ENCODE measurements at places on chromosomes 3 and 15.

DNA sequence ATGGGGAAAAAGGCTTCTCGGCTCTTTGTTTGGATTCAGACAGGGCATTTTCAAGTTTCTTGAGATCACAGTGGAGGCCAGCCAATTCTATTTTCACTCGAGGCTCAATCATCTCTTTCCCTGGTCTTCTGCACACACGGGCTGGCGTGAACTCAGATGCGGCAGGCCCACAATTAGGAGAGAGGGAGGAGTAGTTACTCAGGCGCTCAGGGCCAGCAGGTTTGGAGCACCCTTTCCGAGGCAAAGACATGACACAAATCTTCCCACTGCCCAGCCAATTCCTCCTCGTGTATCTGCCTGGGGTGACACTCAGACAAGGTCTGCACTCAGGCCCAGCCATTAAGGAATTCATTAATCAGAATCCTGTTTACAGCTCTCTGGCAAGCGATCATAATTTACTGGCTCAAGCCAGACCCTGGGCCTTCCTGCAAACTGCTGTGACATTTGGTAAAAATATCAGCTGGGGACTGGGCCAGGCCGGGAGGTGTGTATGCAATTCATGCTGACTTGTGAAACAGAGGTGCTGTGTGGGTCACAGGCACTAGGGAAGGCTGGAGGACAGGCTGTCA, 68.1 kb upstream of the TLE3 start:
- no peak for DNase-seq

GRCh38 chr15:66912001-66912400, 153.4 kb upstream of the SMAD3 start:
- DNase-seq, result no peak

DNA sequence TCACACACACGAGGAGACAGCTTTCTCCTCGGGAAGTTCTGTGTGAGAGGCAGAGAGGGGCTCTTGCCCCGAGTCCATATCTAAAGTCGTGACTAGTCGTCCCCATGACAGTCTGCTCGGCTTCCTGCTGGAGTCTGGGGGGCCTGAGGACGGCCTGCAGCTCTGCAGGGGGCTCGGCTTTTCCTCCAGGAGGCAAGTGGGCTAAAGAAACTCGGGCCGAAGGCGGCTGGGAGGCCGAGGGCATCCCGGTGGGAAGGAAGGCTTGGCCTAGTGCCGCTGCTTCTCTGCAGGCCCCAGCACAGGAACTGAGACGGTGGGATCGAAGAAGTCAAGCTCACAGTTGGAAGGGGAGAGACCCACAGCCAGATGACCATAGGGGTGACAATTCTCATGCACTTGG, 25.4 kb upstream of the PIGZ start:
- DNase-seq, result no peak

GRCh38 chr3:111253733-111254132, 182.1 kb downstream of the NECTIN3 start:
- no peak for DNase-seq

- peak; percentile 84 for DNase-seq
These were observed 13.9 kb downstream of the BTBD1 start for GRCh38 chr15:83053151-83053550.

DNA sequence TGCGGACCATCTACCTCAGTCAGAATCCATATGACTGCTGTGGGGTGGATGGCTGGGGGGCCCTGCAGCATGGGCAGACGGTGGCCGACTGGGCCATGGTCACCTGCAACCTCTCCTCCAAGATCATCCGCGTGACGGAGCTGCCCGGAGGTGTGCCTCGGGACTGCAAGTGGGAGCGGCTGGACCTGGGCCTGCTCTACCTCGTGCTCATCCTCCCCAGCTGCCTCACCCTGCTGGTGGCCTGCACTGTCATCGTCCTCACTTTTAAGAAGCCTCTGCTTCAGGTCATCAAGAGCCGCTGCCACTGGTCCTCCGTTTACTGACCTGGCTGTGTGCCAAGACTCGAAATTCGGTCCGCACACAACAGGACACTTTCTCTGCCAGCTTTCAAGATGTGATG, 21.9 kb downstream of the NRROS start:
- DNase-seq, result no peak

GRCh38 chr3:175421902-175422301, 562.8 kb downstream of the NAALADL2 start:
- DNase-seq, result no peak

DNA sequence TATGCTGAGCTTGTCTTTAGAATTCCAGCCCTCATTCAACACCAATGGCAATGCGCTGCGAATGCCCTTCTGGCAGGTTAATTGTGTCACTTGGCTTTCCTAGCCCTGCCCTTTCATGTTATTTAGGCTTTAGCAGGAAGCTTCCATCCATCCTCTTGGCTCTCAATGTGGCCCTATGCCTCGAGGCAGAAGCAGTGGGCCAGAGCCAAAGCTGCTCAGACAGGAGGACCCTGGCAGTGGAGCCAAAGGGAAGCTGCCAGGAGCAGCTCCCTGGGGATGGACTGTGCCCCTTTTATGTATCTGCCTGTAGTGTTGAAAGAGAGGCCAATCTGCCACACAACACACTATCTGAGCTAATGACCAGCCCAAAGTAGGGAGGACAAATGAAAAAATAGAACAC, 376.4 kb downstream of the CTNNB1 start:
- DNase-seq, result no peak

DNA sequence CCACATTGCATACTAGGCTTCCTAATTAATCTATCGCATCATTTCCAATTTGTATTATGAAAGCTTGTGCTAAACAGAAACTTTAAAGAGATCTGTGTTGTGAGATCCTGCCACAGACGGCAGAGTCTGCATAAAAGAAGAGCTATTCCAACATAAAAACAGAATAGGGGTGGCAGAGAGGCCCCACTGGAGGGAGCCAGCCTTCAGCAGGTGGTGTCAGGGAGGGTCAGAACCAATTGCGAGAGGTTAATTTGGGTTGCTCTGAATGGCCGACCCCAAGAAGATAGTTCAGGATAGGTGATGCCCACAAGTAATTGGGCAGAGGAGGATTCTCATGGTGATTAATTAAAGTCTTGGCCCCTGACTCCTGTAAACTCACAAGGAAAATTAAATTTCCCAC, 74.8 kb downstream of the DCLK3 start:
- DNase-seq, result no peak

DNA sequence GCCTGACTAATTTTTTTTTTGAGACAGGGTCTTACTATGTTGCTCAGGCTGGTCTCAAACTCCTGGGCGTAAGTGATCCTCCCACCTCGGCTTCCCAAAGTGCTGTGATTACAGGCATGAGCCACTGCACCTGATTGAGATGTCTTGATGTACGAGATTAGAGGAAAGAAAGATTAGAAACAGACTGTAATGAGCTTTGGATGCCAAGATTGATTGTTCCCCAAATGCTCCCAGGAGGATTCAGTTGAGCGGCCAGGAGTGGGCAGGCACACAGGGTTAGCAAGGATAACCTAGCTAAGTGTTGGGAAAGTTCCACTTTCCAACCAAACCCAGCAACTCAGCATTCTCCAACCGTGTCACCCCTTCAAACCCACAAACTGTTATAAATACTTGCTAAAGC, 63.7 kb downstream of the SRGAP3 start:
- DNase-seq, result no peak

- no peak for DNase-seq
These were observed 28.9 kb downstream of the POLR2M start for GRCh38 chr15:57735431-57735830.

Data from fibroblast of mammary gland (primary cell).